ENCODE measurements at places on chromosomes 6 and 20.

- DNase-seq = peak; percentile 80
Measured at GRCh38 chr20:44959638-44960102, 527 bp downstream of the TOMM34 start.

DNA sequence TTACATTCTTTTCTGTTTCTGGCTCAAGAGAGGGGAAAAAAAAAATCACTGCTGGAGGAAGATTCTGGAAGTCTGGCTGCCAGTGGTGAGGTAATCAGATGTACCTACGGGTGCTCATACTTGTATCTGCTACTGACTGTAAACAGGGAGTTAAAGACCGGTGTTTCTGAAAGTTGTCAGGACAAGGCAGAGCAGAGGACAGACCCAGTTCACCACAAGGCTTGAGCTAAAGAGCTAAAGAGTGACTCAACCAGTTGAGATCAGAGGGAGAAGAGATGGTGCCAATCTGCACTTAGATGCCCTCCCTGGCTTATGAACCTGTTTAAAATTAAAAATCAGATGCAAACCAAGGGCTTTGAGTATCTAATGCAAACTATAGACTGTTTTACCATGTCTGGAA is 55.4 kb downstream of the CEP162 start:
- no peak for DNase-seq

- DNase-seq = no peak
Measured at GRCh38 chr6:143549221-143549948, 37.9 kb upstream of the FUCA2 start.

DNA sequence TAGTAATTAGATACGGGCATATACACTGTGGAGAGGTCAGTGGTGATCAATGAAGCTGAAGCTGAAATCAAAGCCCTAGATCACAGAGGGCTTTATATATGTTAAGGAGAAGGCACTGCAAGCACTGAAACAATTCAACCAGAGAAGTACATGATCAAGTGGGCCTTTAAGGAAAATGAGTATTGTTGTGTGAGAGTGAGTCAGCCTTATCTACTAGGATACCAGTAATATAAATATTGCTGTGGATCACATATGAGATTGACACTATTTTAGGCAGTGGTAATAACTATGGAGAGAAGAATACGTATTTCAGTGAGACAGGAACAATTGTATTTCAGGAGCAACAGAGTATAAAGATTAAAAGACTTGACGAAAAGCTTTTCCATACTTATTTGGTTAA is 1172.2 kb upstream of the GJE1 start:
- DNase-seq = no peak

DNA sequence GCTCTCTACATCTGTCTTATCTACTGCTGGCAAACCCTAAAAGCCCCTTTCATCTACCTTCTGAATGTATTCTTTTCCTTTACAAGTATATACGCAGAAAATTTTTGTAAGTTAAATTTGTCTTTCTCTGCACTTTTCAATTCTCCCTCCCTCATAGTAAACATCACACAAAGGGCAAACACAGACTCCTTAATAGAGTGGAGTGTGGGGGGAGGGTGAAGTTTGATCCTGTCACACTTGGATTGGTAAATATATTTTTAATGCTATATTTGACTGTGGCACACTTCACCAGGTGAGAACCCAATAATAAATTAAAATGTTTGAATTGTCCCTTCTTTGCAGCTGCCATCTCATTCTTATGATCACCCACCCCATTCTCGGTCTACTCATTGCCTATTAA is 33.2 kb upstream of the PAQR8 start:
- no peak for DNase-seq

- no peak for DNase-seq
Measured at GRCh38 chr6:120899932-120900331, 434.3 kb downstream of the TBC1D32 start.

GRCh38 chr6:87183687-87184086 is 28.3 kb downstream of the ZNF292 start:
- DNase-seq = no peak

DNA sequence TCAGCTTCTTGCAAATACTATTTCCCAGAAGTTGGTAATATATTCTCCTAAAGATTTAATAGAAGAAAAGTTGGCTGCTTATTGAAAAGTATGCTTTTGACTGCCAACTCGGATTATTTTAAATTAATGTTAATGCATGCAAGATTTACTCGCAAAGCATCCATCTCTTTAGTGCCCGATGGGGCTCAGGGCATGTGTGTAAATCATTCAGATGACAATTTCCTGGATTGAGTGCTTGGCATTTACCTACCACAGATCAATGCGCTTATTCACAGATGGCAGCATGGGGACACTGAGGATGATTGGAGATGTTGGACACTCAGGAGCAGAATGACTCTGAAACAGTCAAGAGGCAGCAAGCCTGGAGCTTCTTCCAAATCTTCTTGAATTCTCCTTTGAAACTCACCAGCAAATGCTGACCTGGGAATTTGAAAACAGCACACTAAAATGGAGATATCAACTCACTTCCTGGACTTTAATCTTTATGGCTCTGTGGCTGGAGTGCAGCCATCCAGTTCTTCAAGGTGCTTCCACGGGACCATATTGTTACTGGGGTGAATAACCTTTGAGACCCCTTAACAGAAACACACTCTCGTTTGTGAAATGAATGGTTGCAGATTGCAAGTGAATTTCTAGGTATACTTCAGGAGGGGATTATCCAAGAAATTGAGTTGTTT is 34.1 kb upstream of the TIAM2 start:
- DNase-seq = no peak

- DNase-seq = no peak
Measured at GRCh38 chr6:10901770-10902169, 14.9 kb downstream of the SYCP2L start.

DNA sequence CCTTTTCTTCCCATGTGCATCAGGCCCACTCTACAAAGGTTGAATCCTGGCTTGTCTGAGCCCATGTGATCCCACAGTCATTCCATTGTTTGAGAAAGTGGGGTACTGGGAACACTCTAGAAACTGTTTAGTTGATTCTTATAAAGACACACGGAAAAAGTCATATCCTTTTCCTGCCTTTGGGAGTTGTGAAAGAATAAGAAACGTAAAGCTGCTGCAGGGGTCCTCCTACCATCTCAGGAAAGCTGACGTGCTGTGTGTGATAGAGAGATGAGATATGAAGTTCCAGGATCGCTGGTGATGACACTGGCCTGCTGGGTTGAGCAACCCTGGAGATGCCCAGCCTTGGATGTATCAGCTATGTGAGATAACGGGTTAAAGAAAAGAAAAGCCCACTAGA is 21.3 kb upstream of the HLA-DRB5 start:
- DNase-seq = no peak

- DNase-seq = no peak
Measured at GRCh38 chr20:19110881-19111460, 101.5 kb upstream of the SLC24A3 start.

DNA sequence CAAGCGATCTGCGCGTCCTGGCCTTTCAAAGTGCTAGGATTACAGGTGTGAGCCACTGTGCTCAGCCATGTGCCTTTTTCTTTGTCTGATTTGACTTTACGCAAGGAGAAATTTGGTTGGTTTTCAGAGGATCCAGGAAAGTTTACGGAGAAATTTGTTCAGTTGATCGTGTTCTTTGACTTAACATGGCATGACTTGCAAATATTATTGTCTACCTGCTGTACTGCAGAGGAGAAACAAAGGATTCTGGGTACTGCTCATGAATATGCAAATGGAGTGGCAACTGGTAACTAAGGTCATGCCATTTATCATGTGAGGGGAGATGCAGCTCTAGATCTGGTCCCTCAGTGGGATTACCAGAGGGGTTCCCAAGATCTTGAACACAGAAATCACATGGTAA is 68.8 kb upstream of the CHD6 start:
- DNase-seq = no peak

DNA sequence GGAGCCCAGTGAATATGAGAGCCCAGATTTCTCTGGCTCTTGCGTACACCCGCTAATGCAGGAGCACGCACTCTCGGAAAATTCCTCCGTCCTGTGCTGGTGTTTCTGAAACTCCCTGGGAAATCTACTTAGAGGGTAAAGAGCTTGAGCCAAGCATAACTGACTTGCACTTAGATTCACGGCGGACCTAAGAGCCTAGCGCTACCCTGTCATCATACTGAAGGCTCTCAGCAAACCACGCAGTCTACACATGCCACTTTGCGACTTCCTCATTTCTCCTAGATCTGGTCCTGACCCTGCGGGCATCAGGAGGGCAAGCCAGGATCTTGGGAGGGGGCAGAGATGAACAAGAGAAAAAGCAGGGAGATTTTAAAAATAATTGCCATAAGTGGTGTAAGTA is 324.7 kb downstream of the CD83 start:
- no peak for DNase-seq

- DNase-seq = no peak
Measured at GRCh38 chr20:3193806-3194616, 10.5 kb downstream of the DDRGK1 start.

GRCh38 chr20:49457444-49457843 is 25.0 kb downstream of the KCNB1 start:
- no peak for DNase-seq

DNA sequence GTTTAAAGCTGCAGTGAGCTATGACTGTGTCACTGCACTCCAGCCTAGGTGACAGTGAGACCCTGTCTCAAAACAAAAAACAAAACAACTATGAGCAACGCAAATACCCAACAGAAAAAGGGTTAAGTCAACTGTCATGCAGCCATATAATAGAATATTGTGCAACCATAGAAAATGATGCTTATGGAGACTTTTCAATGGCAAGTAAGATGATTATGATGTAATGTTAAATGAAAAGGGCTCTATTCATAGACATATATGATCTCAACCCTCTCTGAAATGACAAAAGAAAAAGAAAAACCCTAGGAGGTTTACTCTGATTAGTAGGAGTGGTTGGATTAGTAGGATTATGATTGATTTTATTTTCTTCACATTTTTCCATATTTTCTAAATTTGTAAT is 41.3 kb upstream of the TBC1D7 start:
- no peak for DNase-seq

DNA sequence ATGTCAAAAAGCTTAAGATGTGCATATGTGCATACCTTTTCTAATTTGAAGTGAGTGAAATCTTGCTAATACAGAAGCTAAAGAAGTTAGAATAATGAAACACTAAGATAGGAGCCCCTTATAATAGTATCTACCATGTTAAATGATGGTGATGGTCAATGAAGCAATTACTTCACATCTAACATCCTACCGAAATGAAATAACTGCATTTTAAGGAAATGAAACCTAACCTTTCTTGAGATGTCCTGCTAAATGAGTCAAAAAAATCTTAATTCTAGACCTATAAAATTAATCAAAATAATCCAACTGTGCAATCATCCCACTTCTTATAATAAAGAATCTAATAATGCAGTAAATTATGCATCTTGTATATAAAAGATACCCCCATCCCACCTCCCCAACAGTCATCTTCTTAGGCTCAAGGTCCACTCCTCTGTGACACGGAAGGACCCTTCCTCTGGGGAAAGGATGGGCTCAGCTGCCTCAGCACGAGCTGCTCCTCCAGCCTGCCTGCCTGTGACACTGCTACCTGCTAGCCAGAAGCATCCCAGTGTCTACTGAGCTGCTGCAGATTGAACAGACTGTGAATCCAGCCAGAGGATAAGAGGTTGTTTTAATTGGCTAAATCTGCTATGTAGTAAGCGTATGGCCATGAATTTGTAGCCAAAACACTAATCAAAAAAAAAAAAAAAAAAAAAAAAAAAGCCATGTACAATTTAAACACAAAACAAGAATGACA is 129.6 kb upstream of the BEND3 start:
- DNase-seq = no peak

DNA sequence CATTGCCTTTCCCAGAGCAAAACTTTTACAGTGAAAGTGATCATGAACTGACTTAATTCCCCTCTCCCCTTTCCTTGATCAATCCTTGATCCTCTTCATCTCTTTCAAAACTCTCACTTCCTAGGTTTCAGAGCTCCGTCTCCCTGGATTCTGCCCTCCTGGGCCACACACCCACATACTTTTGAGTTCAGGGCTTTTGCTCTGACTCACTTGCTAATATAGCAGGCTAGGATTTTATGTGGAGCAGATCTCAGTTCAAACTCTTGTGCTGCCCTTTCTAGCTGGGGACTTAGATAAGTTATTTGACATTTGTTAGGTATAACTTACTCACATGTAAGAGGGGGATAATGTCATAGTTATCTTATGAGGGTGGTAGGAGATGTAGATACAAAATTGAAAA is 109.1 kb upstream of the MLIP start:
- no peak for DNase-seq

DNA sequence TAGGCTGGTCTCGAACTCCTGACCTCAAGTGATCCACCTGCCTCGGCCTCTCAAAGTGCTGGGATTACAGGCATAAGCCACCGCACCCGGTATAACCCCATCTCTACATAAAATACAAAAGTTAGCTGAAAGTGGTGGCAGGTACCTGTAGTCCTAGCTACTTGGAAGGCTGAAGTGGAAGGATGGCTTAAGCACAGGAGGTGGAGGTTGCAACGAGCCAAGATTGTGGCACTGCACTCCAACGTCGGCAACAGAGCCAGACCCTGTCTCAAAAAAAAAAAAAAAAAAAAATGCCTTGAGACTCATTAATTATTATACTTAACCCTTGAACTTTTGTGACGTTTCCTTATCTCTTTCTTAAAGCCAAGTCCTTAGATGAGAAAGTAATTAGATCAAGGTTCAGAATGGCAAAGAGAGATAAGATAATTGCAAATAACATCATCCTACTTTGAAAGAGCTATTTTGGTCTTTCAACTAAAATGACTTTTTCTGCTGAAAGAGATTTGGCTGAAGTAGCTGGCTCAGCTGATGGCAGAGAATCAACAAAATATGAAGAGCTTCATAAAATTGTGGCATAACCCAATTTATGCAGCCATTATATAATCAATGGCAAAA is 4.7 kb upstream of the SHLD1 start:
- no peak for DNase-seq

DNA sequence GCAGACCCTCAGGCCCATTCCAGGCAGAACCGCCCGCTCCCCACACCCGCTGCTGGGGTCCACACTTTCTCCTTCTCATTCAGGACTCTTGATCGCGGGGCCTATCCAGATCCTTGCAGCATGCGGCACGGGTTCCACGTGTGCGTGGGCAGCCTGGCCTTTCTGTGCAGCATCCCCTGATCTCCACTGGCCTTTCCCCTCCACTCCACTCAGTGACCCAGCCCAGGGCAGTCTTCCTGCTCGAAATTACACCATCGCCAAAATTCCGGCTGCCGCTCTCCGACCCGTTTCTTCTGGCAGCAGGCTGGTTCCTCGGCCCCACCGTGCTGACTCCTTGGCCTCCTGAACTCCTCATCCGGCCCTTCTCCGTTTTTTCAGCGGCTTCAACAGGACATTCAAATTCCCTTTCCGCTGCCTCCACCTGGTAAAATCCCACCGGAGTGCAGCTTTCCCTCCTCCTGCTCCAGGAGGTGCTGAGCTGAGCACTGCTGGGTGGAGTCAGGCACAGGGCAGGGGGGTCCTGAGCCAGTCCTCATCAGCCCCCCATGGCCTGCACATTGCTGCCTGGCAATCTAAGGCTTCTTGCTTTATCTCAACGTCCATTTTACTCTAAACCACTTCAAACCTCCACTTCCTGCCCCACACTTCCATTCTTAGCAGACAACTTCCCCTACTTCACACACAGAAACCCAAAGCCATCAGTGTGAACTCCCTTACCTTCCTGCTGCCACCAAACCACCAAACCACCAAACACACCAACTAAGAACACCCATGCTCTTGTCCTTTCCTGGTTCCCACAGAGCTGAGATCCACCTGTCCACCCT is 9.0 kb downstream of the SFT2D1 start:
- no peak for DNase-seq

GRCh38 chr6:5765141-5765760 is 241.5 kb downstream of the NRN1 start:
- no peak for DNase-seq

All from activated CD8-positive, alpha-beta memory T cell treated with anti-CD3 and anti-CD28 coated beads for 24 hours (primary cell).